ENCODE measurements at places on chromosomes 4 and X.

DNA sequence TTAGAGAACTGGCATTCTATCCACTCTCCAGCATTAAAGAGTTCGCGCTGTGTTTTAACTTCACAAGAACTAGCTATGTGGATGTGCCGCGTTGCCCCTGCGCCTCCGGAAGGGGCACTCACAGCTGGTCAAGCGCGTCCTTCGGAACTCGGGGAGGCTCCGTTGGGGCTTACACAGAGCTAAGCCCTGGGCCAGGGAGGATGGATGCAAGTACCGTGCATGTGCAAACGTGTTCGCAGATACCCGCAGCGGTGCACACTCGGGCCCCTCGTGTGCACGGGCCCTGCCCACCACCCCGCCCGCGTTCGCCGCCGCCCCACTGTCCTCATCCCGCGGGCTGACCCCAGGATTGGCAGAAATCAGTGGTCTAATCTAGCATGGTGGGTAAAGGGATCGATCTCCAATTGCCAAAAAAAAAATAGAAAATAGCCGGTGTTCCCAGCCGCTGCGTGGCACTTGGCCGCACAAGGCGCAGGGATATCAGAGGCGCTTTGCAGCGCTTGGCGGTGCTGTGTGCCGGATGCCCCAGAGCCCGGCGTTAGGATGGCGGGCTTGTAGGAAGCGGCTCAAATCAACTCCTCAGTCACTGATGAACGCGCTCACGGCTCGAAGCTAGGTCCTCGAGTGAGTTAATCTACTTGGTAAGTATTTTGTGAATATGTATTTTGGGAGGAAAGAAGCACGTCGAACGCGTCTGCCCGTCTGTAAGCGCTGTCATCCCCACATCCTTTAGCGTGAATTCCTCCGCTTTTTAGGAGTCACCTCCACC is 989 bp upstream of the PCDH10 start:
- DNase-seq, result peak; percentile 63

GRCh38 chrX:13688384-13688957 is 457 bp upstream of the RAB9A start:
- DNase-seq, result no peak

- no peak for DNase-seq
These were observed 101.3 kb upstream of the MAGEB16 start for GRCh38 chrX:35696760-35697234.

DNA sequence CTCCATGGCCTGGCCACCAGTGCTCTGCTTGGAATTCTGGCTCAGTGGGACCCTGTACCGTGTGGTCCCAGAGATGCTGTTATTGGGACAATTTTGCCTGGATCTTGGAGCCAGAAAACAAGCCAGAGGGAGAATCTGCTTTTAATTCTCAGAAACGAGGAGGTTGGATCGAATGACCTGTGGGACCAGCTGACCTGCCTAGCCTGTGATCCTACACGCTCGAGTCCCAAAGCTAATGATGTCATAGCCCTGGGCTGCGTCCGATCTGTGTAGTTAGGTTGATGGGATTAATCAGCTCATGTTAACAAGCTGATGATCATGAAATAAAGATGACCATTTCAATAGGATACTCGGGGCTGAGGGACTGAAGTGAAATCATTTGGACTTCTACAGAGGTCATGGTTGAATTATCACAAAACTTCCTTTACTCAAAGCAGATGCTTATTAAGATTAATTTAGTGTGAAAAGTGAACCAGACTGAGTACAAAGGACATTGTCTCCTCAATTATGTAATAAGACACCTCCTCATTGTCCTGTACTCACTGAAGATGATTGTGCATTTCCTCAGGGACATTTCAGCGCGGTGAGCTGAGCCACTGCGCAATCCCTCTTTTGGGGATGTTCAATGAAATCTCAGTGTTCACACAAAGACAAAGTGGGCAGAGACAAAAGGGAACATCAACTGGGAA is 51.9 kb upstream of the STX18 start:
- no peak for DNase-seq

GRCh38 chrX:137032341-137032694 is 1.5 kb downstream of the GPR101 start:
- DNase-seq, result no peak

DNA sequence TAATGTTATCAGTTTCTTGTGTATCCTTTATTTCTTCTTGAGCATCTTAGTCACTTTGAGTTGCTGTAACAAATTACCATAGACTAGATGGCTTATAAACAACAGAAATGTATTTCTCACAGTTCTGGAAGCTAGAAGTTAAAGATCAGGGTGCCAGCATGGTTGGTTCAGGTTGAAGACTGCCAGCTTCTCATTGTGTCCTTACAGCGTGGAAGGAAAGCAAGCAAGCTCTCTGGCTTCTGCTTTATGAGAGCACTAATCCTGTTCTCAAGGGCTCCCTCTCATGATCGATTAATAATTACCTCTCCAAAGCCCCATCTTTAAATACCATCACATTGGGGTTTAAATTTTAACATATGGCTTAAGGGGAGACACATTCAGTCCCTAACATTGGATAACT is 497.2 kb downstream of the RAPGEF2 start:
- DNase-seq, result no peak

GRCh38 chr4:41661442-41662076 is 87.0 kb downstream of the PHOX2B start:
- peak; percentile 72 for DNase-seq

GRCh38 chr4:31984872-31985271 is 1264.7 kb downstream of the PCDH7 start:
- DNase-seq, result no peak

DNA sequence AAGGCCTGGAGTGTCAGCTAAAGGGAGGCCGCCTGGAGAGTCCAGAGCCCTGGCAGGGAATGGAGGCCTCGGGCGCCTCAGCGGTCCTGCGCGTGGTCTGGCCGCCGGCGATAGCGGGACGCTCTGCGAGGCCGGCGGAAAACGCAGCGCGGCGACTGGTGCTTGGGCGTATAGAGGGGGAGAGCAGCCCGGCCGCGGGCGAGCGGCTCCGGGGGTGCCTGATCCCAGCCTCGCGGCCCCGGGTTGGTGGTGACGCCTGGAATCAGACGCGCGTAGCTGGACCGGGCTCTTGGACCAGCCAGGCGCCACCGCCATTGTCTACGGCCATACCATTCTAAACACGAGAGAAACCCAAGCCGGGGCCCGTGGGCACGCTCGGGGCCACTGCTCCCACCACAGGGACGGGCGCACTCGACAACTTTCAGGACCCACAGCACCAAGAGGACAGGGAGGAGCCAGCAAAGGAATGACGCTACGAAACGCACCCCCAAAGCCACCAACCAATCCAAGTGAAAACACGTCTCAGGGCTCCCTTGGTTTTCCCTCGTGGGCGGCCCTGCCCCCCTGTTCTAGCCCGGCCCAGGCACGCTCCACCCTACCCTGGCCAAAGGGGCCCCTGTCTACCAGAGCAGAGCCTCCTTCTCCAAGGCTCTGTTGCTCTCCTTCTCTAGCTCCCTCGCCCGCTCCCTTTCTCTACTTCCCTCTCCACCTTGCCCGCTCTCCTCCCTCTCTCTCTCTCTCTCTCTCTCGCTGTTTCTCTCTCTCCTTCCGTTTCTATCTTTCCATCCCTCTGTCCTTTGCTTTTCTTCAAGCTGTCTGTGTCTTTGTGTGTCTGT is 7.8 kb downstream of the FRG2 start:
- DNase-seq, result peak; percentile 53

DNA sequence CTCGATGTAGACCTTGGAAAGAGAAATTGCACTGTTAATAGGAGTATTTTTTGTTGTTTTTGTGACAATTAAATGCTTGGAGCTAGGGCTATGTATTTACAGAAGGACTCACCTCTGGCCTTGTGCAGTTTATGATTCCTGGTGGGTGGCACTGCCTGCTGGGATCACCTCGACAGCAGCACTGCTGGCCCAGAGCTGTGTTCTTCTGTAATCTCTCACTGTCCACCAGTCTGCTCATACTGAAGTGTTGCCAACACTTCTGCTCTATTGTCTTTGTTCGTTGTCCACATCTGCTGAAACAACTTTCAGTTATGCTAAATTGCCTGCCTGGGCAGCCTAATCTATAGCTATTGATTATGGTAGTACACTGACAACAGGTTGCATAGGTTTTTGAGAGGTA is 194.4 kb upstream of the ANK2 start:
- no peak for DNase-seq

- DNase-seq, result peak; percentile 81
These were observed 192.5 kb downstream of the ASMT start for GRCh38 chrX:1807301-1807731.

DNA sequence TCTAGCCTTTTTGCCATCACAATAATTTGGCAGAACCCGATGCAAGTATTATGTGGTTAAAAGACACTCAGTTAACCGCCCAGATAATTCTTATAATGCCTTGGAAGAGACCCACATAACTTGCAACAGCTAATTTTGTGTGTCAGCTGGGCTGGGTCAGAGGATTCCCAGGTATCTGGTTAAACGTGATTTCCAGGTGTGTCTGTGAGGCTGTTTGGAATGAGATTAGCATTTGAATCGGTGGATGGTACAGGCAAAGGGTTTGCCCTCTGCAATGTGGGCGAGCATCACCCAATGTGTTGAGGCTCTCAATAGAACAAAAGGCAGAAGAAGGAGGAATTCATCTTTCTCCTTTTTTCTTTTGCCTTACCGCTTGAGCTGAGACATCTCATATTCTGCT is 314.2 kb upstream of the PUDP start:
- DNase-seq, result no peak

DNA sequence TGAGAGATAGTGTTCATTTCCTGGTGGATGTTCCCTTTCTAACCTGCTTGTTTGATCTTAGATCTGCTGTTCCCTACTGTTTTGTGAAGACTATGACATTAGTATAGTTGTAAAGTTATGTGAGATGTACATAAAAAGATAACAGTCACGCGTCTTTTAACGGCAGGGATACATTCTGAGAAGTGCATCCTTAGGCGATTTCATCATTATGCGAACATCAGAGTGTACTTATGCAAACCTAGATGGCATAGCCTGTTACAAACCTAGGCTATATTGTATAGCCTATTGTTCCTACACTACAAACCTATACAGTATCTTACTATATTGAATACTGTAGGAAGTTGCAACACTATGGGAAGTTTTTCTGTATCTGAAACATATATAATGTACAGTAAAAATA is 50.4 kb downstream of the MCUB start:
- no peak for DNase-seq

DNA sequence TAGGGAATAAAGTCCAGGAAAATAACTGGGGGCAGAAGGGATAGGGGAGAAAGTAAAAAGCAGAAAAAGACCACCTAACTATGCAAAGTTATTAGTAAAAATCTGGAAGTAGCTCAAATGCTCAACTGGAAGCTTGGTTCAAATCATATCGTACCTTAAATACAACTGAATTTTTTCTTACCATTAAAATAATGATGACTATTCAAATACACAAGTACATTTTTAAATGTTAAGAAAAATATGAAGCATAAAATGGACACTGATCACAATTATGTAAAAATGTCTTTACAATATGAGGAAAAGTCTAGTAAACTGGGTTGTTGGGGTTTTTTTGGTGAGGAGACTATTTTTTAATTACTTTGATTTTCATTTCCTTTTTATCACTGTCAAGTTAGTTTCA is 3.1 kb downstream of the BRWD3 start:
- no peak for DNase-seq

GRCh38 chr4:112704322-112704721 is 67.4 kb downstream of the LARP7 start:
- DNase-seq, result no peak

DNA sequence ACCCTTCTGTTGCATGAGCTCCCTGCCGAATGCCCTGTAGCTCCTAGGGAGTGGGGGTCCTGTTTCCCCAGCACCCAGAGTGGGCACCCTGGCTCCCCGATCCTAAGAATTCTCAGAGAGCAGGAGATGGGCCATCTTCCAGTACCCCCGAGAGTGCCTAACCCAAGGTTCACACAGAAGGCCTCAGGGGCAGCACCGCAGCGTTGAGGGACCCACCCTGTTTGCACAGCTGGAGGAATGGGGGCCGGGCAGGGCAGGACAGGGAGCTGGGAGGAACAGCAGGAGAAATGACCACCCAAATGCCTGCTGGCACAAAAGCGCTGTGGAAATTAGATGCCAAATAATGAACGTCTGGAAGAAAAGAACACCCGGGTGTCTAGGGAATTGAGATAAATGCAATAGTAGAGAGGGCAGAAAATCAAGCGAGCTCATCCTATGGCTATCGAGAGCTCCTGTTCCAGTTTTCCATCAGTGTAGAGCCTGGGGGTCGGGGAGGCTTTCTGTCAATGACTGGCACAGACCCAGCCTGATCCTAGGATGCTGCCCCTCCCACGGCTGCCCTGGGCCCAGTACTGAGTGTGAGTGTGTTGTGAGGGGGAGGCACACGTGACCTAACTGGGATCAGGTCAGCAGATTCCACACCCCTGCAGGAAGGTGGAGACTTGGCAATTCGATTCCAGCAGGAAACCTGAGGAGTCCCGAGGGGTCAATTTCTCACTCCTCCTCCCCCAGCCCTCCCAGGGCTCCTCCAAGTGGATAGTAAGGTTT is 25.7 kb downstream of the SEPTIN6 start:
- no peak for DNase-seq

DNA sequence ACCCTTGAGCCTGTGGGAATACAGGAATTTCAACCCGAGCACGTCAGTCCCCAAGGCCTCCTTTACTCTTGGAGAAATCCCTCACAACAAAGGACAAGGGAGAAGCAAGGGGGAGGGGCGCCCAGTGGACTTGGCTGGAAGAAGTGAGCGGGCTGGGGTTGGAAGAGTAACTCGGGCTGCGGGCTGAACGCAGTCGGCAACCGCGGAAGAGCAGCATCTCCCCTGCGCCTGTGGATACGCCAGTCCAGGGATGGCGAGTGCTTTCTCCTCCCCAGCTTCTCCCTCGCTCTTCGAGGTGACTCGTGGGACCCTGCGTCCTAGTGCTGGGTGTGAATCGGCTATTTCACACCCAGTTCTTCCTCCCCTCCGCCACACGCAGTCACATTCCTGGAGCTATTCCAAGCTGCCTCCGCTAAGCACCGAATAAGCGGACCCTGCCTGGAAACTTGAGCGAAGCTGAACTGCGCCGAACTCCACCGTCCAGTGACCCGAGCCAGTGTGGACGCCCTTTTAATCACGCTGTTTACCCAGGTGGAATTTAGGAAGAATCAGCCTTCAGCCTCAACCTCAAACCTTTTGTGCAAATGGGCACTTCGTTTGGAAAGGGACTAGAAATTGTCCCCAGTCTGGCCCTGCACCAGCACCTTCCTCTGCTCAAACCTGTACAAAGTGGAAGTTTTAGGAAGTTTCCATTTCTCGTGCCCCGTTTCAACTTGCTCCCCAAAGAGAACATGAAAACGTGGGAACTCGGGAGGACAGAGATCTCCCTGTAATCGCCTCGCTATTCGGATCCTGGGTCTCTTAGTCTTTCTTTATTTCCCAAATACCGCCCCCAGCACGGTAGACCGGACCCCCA is 64.3 kb upstream of the WDR17 start:
- peak; percentile 68 for DNase-seq

DNA sequence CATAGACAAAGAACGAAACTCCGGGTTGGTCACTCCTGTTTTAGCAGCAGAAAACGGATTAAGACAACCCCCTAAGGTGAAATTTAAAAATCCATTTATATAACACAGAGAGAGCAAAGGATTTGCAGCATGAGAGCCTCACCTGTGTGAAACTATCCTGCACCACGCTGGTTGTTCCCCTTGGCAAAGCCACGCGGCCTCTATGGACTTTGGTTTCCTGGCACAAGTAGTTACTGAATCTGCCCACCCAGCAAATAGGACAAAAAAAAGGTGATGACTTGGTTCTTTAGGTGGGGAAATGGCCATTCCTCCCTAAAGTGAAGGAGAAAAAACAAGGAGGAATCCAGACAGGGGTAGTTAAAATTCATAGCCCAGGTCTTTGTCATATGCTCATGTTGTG is 133.1 kb downstream of the PLS3 start:
- DNase-seq, result no peak

Measured in glutamatergic neuron (in vitro differentiated cells).